ENCODE measurements at places on chromosomes 13 and 19. TPM values are rescaled to one million over a fixed set of nuclear protein-coding genes. Genes with fewer than 3 reads are reported as not detected.

Gene ZNF763
- 0.23 TPM for total RNA-seq

Gene ETV2
- total RNA-seq = 0.44 TPM

Gene ZNF433
- 1.3 TPM for total RNA-seq

Gene CLDN10
- not detected for total RNA-seq

Gene SMIM44
- not detected for total RNA-seq

Gene ADM5
- 1.8 TPM for total RNA-seq

Gene BRD4
- 189 TPM for total RNA-seq

DNA sequence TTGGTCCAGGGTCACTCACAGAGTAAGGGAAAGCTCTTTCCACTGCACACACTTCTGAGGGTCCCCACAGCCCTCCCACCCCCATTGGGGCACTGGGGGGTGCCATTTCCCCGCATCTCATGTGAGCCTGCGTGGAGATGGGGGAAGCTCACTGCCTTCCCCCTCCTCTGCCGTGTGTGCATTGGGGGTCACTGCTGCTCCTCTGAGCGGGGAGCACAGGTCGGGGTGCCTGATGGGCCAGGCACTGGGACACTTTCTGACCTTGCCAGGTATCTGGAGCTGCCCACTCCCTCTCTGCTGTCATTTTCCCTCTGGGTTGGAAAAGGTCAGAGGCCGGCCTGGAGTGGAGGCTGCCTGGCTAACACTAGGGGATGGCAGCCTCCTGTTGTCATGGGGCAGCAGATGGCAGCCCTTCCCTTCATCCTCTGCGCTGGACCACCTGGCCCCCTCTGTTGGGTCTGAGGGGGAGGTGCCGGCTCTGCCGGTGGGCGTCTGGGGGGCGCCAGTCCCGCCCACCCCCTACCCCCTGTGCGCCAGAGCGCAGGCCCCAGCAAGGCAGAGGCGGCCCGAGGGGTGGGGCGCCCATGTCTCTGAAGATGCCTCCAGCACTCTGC is 9.1 kb downstream of the SSBP4 start:
- no peak for DNase-seq

DNA sequence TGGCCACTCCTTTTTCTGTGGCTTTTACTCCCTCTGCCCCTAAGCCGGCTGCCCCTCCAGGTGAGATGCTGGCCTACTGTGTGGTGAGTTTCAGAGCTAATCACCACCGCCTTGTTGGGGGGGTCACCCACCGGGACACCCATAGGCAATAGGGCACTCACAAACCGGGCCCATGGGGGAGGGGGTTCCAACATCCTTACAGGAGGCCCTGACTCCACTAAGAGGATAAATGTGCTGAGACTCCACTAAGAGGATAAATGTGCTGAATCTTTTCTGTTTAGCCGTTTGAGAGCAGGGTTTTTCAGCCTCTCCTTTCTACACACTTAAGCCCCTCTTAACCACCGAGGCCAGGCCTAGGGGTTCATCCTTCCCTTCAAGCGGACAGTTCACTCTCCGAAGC is 73.7 kb downstream of the SLC15A1 start:
- DNase-seq = no peak

DNA sequence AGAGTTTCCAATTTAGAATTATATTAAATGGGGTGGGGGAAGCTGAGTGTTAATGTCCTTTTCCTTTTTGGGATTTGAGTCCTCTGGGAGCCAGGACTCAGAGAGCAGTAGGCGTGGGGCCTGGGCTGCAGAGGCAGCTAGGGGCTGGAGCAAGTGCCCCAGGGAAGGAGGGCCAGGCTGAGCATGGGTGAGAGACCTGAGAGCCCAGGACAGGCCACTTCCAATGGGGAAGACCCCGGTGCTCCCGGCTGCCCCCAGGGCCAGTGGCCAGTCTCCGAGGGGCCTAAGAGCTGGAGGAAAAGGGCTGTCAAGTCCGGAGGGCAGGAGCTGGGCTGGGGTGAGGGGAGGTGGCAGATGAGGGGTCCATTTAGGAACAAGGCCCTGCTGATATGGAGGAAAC is 371.5 kb downstream of the ZNF536 start:
- DNase-seq = no peak

DNA sequence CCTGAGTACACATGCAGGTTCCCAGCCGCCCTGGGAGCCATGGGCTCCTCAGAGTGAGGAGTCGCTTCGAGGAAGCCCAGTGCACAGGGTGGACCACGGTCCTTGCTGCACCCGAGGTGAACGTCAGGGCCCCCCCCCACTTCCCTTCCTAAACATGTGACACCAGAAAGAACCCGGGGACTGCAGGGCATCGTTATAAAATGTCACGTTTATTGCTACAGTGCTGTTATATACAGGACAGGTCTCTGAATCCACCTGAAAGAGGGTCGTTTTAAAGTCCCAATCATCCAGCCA is 3.8 kb upstream of the UQCR11 start:
- no peak for DNase-seq

- DNase-seq = no peak
Observed at GRCh38 chr19:38862321-38863059, 12.7 kb upstream of the HNRNPL start.

- peak; percentile 7 for DNase-seq
Observed at GRCh38 chr13:33870046-33870668, 52.2 kb downstream of the RFC3 start.

GRCh38 chr13:110109140-110109783 is 197.7 kb downstream of the COL4A1 start:
- no peak for DNase-seq

- DNase-seq = no peak
Observed at GRCh38 chr19:5844456-5845433, 5.2 kb upstream of the FUT6 start.

DNA sequence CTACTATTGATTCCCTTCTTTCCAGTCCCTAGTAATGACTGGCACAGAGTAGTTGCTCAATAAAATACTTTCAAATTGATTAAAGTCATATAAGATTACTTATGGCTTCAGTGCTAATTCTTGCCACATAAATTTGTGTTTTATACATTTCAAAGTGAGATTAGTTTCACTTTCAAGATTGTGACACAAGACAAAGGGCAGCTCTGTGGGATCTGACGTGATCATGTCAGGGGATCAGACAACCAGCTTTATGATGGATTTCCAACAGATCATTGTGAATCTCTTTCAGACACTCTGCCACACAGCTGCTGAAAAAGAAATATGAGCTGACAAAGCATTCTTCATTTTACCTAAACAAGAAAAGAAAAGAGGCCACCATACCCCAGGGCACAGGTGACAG is 73.4 kb upstream of the POMP start:
- DNase-seq = no peak

DNA sequence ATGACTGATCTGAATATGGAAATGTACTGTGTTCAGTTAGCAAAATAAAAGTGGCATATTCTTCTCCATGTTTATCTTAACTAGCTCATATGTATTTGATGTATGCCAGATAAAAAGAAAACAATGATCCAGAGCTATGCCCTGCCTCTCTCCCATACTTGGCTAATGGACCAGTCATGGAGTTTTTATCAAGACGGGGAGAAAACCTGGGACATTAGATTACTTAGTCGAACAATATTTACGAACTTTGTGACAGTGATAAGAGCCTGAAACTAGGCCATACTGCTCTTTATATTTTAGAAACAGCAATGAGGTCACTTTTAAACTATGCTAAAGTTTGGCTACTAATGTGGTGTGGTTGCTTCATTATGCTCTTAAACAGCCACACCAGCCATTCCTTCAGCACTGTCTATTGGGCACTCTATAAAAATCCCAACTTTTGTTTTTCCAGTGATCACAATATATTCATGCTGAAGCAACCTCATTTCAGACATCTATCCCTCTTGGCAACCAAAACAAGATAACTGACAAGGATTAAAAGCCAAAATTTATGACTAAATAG is 265.0 kb downstream of the FGF14 start:
- DNase-seq = no peak

DNA sequence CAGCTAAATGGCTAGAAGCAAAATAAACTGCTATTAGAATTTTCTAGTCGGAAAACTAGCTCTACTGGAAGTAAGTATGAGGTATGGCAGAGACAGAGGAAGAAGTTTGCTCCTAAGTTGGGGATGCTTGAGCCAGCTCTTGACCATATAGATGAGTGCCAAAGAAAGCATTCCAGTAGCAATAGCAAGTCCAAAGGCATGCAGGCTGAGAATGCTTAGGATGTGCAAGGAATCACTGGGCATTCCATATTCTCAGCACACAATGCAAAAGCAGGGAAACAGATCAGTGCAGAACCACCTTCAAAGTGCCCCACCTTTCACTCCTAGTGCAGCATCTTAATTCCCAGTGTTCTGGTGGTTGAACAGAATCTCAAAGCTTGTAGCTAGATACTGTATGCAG is 32.9 kb downstream of the SERTM1 start:
- no peak for DNase-seq

GRCh38 chr19:18086590-18087138 is at the start of gene IL12RB1:
IL12RB1 (minus strand) TSS chr19:18086934; CDS start chr19:18086823, 111 bp downstream.
- no peak for DNase-seq

- peak; percentile 30 for DNase-seq
Observed at GRCh38 chr13:107203146-107203847, 635.4 kb upstream of the ARGLU1 start.

DNA sequence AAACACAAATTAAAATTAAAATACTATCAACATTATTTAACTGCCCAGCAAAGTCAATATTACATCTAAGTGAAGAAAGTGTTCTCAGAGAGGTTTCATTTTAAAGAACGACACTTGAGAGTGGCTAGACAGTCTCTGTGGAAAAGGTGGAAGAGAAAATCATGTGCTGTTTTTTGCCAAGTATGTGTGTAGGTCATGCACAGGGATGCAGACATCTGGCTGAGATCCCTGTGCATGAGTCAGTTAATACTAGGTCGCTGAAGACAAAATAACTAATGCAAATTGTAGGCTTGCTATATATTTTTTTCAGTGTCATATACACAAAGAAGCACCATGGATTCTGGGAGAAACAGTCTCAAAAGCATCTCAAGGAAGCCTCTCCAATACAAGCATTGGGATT is 44.3 kb upstream of the ENOX1 start:
- DNase-seq = peak; percentile 36

GRCh38 chr19:47653856-47654255 is 44.9 kb downstream of the BICRA start:
- DNase-seq = no peak

- DNase-seq = no peak
Observed at GRCh38 chr19:29544656-29545360, 19.0 kb downstream of the VSTM2B start.

Measured in MCF 10A (cell line).